ENCODE measurements at places on chromosomes 3 and 15.

DNA sequence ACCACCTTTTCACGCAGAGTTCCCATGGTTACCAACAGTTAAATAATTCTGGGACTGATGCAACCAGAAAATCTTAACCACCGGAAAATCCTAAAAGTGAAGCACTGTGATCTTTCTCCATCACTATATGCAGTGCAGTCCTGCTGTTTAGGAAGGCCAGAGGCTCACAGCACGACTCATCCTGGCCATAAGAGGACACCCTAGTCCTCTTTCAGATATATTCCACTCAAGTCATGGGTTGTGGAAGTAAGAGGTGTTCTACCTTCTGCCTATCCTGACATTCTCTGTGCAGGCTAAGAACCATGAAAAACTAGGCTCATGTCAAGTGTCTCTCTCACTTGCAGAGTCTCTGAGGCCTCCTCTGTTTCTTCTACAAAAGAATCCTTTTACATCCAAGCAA, 67.2 kb downstream of the DHX30 start:
- DNase-seq, result no peak

GRCh38 chr15:41161336-41161735, 45.3 kb upstream of the INO80 start:
- DNase-seq, result no peak

DNA sequence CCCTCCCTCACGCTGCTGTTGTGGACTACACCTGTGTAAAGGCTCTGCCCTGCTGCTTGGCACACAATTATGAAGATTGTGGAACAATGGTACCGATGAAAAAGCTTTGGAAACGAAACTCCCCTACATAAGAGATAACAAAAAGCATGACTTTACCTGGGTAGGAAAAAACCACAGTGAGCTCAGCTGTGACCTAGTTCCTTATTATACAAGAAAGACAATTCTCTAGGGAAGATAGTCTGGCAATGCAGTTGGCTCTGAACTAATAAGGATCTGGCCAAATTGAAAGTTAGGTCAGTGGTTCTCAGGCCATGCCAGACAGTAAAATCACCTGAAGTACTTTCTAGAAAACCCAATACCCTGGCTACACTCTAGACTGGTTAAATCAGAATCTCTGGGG, 16.1 kb downstream of the CLEC3B start:
- no peak for DNase-seq

DNA sequence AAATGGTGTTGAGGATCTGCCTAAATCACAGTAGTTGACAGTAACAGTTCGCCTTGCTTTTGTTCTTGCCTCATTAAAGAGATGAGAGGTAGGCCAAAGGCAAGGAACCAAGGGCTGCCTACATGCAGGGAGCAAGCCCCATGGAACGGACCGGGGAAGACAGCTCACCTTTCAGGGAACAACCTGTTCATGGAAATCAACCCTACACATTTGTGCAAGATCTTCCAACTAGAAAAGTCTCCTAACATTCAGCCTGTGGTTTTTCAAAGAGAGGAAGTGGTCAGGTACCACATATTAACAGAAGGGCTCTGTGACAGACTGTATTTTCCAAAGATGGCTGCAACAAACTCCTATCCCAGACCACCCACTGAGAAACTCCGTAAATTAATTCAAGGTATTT, 1031.8 kb upstream of the NR2F2 start:
- DNase-seq, result no peak

DNA sequence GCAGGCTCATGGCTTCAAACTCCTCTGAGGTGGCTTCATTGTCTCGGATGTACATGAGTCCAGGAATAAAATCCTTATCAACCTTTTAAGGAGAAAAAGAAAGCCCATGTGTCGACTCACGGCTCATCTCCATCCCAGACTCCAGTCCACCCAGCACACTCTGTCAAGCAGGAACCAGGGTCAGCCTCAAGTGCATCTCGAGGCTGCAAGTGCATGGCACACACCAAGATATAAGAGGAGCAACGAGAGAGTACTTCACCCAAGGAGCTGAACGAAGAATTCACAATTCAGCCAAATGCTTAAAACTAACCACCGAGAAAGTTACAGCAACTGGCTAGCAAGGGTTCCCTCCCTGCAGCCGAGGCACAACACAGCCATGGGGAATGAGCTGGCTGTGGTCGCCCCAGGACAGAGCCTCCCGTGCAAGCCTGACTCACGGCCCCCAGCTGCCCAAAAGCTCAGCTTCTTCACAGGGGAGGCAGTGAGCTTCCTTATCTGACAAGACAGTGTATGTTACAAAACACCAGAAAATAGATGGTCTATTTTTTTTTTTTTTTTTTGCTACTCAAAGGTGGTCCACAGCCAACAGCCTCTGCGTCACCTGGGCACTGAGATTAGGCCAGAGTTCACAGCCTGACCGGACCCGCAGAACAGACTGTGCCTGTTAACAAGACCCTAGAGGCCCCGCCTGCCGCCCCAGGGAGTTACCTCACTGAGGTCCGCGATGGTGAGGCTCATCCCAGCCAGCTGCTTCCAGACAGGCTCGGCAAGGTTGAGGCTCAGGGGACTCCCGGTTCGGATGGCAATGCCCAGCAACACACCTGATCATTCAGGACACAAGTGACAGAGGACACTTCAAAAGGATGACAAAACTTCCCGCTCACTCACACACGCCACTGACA, 15.9 kb upstream of the OCA2 start:
- DNase-seq, result no peak

DNA sequence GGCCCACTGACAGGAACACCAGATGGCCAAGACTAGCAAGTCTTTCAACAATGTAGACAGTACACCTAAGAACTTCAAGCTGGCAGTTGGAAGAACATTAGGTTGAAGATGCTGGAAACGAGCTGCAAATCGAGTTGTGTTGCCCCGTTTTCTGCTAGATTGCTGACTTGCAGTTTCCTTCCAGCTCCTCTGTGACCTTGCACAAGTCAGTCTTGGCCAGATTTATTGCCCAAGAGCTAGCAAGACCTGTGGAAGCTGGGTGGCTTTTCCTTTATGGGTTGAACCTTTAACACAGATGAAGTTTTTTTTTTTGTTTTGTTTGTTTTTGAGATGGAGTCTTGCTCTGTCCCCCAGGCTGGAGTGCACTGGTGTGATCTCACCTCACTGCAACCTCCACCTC, 2.9 kb upstream of the RBM6 start:
- no peak for DNase-seq

DNA sequence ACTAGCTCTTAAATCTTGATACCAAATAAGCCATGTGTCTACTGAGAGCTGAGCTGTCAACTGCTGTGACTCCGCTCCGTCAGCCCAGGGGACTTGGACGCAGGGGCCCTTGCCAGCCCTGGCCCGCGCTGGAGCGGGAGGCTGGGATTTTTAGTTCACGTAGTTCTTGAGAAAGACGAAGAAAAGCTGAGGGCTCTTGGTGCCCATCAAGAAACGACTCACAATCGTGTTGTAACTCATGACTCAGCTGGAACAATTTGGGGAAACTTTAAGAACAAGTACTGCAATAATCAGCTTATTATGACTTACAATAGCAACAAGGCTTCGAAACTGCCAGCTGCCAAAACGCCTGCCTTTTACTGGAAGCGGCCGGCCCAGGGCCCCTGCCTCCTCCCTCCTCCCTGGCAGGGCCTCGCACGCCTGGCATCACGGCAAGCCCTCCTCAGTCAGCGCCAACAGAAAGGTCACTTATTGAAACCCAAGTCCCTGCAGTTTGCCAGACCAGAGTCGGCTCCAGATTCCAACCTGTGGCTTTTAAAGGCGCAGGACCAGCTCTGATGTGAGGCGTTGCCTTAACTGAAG, 60.3 kb downstream of the RGMA start:
- DNase-seq, result no peak

DNA sequence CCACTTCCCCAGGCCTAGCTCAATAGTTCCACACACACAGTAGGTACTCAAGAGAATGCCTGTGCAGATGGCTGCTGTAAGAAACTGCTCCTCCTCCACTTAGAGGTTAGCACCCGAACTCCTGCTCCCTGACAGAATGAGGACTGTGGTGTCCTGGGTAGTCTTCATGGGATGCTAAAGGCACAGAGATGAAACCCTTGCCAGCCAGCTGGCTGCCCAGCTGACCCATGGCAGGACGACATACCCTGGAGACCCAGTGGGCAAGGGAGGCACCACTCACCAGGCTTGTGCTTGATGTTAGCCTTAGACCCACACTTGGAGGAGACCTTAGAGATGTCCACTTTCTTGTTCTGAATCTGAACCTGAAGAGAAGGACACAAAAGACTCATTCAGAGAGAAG, 54.2 kb downstream of the DHX30 start:
- DNase-seq, result no peak

GRCh38 chr3:161489395-161489794, 7.2 kb upstream of the OTOL1 start:
- DNase-seq, result no peak

GRCh38 chr3:61518590-61518989, 42.8 kb upstream of the PTPRG start:
- DNase-seq, result no peak

- DNase-seq, result no peak
Observed at GRCh38 chr3:144011251-144011799, 39.7 kb downstream of the DIPK2A start.

GRCh38 chr15:66670762-66671580, 31.1 kb upstream of the SMAD6 start:
- DNase-seq, result no peak

DNA sequence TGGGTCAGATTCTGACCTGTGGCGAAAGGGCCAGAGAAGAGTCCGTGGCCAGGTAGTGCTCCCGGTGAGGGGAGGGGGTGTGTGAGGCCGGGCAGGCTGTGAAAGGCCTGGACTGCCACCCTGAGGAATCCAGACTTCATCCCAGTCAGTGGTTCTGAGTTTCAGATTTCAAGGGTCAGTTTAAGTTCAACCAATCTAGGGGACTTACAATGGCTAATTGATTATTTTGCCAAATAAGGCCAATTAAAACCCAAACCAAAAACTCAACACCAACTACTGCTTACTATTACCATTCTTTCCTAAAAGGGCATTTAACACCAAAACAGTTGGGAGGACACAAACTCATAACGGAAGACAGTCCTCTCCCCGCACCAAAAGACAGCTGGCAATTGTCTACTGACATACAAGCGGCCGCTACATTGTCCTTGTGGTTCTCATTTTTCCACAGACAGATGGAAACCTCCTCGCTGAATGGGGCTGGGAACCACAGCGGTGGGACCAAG, 30.5 kb downstream of the TMEM44 start:
- DNase-seq, result no peak

DNA sequence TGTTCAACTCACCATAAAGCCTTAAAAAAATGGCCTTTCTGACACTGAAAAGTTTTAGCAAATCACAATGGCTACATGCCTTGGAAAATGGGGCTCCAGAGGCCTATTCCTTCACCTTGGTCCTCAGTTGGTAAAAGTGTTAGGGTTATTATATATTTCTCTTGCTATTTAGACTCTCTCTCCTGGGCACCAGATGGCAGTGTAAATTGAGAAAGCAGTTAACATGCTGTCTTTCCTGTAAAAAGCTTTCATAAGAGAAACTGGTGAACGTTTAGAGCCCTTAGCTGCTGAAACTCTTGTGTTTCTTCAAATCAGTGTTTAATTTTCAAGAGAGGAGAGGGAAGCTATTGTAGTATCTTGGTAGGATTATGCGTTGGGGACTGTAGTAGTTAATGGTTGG, 89.9 kb downstream of the LRTM1 start:
- DNase-seq, result no peak

- no peak for DNase-seq
Observed at GRCh38 chr3:52188556-52188955, 9.4 kb upstream of the ALAS1 start.

- DNase-seq, result no peak
Observed at GRCh38 chr3:129593230-129593594, 13.3 kb downstream of the PLXND1 start.

GRCh38 chr3:56190130-56190529, 278.1 kb downstream of the ERC2 start:
- no peak for DNase-seq

- no peak for DNase-seq
Observed at GRCh38 chr3:156795890-156796481, 30.2 kb upstream of the LEKR1 start.

DNA sequence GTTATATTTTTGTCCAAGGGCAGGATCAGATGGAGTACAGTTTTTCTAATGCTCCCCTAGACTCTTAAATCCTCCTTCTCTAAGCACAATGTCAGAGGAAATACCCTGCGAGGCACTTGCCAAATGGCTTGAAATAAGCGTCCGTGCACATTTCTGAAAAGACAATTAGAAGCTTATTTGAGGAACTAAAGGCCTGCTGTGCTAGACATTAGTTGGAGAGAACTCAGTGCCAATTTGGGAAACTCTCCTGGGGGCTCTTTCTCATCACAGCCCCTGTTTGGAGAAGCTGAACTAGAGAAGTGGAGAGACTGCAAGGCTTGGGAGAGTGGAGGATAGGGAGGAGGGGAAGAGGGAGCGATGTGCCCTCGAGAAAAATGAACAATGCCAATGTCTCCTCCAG, 247.6 kb upstream of the C2CD4B start:
- no peak for DNase-seq

DNA sequence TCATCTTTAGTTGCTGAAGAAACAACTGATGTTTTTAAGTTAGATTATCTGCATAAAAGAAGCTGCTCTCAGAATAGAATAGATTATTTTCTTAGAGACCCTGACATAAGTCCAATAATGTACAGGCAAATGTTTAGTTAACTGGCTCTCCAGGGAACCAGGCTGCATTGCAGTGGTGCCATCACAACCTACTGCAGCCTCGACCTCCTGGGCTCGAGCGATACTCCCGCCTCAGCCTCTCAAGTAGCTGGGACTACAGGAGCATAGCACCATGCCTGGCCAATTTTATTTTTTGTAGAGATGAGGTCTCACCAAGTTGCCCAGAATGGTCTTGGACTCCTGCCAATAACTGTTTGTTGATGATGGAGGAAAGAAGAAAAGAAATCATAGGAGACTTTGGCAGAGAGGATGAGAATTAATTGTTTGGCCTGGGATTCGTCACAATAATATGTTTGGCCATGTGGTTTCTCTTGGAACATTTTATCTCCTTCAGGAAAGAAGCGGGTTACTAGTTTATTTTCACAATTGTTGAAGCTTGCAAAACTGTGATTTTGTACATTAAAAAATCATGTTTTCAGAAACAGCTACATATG, 429.2 kb downstream of the CADM2 start:
- no peak for DNase-seq

DNA sequence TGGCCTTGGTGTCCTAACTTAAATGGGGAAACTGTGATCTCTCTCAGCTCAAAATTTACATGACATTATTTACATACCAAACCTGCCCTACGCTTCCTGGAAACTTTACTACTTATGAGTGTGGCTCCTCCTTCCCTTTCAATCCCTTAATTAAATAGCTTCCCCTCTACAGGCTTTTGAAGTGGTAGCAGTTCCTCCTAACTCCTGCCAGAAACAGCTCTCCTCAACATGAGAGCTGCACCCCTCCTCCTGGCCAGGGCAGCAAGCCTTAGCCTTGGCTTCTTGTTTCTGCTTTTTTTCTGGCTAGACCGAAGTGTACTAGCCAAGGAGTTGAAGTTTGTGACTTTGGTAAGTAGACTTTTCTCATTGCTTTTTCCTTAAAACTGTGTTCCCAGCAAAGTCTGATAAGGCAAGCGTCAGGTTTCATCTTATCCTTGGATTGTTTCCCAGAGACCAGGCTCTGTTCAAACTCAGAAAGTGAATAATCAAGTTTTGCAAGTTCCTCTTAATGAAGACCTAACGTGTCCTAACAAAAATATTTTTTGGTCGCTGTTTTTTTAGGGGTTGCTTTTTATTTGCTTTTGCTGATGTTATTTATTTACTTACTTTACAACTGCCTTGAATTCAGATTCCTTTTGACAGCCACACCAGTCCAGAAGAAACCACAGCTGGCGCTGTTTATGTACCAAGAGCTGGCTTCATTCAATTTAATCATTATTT, at the start of gene ACP3:
Gene ACP3 (plus strand): TSS at position 179 of the 720 bp plus-strand sequence. CDS start 50 bp downstream, at position 229.
- no peak for DNase-seq

Data from activated CD8-positive, alpha-beta memory T cell treated with anti-CD3 and anti-CD28 coated beads for 1 hour (primary cell).